ENCODE measurements at places on chromosomes 12 and 14.
A peak's percentile ranks its signal among the peaks of the same experiment; 100 is the strongest.

DNA sequence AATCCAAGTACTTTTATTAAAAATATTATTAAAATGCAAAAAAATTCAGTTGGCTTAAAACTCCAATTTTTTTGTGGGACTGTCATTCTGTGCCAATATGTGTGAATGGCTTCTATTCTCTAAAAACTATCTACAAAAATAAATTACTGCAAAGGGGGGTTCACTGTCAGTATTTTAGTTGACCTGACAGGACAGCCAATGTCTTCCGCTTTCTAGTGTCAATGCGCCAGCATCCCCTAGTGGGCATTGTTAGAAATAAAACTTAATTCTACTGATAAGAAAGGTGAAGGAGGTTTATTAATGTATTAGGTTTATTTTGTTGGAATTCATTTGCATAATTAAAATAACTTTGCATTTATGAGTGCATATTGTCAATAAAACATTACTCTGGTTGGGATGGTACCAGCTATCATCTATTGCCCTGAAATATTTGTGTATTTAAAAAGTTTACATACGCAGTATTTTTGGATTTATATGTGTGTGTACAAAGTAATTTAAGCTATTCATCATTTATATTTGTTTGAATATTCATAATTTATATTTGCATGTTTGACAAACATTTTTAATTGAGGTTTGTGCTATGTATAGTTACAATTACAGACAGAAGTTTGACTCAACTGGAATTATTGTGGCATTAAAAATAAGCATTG, 527.2 kb downstream of the FLRT2 start:
- DNase-seq = peak; percentile 5

DNA sequence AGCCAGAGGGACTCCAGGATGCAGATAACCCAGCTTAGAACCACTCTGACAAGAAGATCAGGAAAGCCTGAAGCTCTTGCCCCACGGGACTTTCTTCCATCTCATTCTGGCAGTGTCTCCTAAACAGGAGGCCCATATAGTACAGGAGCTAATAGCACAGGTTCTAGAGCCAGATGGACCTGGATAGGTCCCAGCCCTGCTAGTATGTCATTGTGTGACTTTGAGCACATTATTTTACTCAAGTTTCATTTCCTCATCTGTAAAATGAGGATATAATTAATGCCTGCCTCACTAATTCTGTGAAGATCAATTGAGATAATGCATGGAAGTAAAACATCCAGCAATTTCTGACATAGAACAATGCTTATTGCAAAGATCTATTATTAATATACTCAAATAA, 66.5 kb upstream of the GZMB start:
- no peak for DNase-seq

DNA sequence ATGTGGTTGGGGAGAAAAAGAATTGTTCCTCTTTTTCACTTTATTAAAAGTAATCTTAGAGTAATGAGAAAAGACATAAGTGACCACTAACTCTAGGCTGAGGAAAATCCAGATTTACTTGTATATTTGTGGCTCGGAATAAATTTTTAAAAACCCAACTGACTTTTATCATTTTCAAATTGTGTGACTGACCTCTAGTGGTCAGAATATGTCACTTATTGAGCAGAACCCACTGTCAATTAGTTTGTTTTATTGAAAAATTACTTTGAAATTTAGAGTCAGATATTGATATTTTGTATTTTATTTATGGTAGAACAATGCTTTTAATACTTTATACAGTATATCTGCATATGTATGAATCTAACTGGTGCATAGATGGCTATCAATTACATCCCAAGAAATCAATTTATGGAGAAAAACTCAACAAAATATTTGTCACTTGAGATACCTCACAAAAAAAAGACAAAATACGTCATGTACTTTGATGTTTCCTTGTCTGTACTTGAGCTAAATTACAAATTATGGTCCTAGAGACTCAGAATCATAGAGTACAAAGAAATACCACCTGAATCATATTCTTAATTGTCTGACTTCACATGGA, 229.4 kb downstream of the CNTN1 start:
- DNase-seq = peak; percentile 4

DNA sequence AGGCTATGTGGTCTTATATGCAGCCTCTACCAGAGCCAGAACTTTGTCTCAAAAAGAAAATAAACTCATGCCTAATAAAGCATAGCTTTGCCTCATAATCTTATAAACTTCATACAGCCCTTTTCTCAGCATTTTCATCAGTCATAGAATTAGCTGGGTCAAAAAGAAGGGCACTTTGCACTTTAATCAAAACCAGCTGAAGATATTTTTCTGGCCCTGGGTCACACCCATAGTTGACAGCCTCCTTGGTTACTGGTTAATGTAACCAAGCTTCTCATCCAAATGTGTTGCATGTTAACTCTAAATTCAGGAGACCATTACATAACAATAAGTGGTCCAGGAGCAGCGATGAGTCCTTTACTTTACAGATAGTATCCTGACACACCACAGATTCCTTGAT, 558.2 kb downstream of the FLRT2 start:
- DNase-seq = no peak

DNA sequence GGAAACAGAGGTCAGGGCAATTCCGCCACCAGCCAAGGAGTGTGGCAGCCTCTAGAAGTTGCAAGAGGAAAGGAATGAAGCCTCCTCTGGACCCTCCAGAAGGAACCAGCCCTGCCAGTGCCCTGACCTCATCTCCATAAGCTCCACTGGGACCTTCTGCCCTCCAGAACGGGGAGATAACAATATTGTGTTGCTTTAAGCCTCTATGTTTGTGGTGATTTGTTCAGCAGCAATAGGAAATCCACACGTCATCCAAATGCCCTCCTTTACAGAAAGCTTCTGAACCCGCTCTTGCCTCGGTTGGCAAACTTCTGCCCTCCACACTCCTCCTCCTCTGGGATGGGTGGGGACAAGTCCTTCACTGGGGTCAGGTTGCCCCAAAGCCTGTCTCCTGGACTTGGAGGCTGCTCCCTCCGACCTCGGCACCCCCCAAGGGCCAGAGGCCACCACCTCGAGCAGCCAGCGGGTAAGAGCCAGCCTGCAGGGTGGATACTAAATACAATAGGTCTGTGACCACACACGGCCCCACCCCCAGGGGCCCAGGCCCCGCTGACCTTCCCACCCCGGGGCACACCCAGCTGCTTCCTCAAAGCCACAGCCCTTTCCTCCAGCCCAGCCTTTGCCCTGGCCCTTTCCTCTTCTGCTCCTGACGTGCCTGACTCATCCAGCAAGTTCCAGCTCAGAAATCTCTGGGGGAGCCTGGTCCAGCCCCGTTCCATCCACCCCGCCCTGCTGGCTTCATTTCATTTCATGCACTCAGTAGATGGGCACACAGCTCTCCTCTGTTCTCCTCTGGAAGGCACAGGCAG, 58.7 kb upstream of the NCOR2 start:
- DNase-seq = no peak

DNA sequence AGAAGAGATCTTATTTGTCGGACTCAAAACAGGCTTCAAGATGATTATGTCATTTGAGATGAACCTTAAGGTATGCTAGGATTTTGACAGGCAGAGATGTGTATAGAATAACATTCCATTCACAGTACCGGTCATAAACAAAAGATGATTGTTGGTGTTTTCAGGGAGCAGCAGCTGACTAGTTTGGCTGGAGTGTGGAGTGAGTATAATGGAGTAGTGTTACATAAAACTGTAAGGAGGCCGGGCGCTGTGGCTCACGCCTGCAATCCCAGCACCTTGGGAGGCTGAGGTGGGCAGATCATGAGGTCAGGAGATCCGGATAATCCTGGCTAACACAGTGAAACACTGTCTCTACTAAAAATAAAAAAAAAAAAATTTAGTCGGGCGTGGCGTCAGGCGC, 23.9 kb downstream of the SERPINA10 start:
- no peak for DNase-seq

- no peak for DNase-seq
Observed at GRCh38 chr12:9872742-9873141, 3.6 kb upstream of the CLEC2B start.

DNA sequence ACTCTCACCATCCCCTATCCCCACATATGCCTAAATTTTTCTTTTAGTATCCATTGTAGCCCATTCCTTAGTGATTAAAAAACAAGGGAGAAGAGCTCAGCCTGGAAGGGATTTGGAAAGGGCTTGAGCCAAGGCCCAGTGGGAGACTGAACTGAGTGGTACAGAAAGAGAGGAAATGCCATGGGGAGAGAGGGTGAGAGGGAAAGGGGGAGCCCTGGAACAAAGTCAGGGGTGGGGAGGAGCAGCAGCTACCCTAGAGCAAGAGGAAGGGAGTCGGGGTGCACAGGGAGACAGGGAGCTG, 2.6 kb upstream of the ATN1 start:
- no peak for DNase-seq

DNA sequence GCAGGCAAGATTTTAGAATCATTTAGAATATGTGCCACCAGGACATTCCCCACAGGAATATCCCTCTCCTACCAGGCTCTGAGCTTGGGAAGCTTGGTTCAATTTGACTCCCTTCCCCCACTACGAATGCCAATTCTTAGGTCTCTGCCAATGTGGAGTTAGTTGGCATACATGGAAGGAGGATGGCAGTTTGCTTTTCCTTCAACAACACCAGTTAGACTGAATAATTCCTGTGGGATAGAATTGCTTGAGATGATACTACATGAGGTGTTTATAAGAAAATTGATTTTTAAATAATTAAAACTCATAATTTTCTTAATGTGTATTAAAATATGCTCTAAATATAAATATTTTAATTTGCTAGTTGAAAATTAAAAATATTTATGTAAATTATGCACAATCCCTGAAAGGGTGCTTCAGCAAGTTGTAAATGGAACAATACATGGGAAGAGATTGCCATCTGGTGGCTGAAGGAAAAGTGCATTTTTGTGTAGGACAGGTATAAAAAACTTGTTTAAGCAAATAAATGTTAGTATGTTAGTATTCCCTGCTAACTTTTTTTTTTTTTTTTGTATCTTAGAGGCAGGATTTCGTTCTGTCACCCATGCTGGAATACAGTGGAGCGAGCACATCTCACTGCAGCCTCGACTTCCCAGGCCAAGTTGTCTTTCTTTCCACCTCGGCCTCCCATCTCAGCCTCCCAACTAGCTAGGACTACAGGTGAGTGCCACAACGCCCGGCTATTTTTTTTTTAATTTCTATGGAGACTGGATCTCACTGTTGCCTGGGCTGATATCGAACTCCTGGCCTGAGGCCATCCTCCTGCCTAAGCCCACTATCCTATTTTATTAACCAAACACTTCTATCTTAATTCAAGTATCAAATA, 25.8 kb upstream of the STRAP start:
- peak; percentile 64 for DNase-seq

GRCh38 chr12:51954561-51955361, 3.3 kb downstream of the ACVR1B start:
- DNase-seq = no peak

- DNase-seq = no peak
Observed at GRCh38 chr14:22691171-22691570, 47.0 kb upstream of the OR6J1 start.

DNA sequence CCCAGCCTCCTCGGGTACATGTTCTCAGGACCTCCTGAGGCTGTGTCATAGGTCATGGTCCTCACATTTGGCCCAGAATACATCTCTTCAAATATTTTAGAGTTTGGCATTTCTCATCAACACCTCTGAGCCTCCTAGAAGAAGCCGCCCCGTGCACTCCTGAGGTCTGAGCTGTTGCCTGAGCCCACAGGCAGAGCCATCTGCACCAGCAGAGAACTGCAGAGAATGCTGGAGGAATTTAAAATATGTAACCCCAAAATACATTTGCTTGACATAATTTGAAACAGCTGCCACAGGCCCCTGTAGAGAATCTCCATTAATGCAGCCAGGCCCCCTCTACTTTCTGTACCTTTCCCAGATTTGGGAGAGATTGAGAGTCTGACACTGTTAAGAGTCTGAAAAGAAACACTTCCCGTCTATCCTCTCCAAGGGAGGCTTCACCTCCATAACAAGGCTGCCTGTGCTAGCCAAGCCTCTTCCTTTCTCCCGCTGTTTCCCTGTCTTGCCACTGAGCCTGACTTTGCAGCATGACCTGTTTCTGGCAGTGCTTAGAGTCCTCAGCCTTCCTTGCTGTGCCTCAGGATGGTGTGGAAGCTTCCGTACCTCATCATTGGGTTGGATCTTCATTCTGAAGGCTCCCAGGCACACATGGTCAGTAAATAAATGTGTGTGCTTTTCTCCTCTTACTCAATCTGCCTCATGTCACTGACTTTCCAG, 95.4 kb upstream of the SFSWAP start:
- no peak for DNase-seq

DNA sequence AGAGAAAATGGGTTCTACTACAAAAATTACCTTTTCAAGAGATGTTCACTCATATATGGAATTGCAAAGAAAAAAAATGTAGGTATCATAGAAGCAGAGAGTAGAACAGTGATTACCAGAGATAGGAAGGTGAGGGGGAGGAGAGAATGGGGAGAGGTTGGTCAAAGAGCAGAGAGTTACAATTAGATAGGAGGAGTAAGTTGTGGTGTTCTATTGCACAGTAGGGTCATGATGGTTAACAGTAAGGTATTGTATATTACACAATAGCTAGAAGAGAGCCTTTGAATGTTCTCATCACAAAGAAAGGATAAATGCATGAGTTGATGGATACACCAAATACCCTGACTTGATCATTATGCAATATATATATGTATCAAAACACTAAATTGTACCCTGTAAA, 145.8 kb downstream of the TMEM117 start:
- no peak for DNase-seq

- DNase-seq = no peak
Observed at GRCh38 chr12:101539148-101539547, 55.6 kb upstream of the MYBPC1 start.

- DNase-seq = no peak
Observed at GRCh38 chr12:65014504-65015271, 106.4 kb downstream of the WIF1 start.

DNA sequence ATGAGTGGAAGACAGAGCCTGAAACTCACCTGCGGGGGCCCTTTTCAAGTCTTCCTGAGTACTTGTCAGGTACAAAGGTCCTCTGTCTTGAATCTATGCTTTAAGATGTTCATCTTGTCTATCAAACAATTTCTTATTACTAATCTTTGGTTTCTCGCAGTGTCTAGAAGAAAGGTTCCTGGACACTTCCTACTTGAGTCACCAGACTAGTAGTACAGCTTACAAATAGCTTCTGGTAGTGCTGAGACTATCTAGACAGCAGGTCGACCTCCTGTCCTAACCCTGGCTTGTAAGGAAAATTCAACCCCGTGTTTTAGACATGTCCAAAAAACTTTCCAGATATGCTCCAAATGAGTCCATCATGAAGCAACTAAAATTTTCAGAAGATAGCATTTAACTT, 11.2 kb upstream of the ARID2 start:
- no peak for DNase-seq

DNA sequence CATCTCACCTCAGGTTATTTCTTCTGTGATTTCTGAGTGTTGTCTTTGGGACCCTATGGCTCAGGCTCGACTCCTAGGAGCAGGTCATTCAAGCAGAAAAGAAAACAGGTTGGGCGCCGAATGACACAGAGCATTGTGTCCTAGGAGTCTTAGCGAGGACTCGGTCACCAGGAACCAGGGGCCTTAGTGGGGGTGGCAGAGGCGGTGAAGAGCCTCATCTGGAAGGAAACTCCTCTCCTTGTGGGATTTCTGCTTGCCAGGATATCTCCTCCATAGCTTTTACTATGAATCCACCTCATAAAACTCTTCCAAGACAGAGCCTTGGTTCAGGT, 630 bp downstream of the PLEKHH1 start:
- DNase-seq = no peak

All from hematopoietic multipotent progenitor cell treated with erythropoietin and hydrocortisone succinate and interleukin-3 and kit ligand, for 15 days (in vitro differentiated cells).